ENCODE measurements at places on chromosomes 1 and 21.

DNA sequence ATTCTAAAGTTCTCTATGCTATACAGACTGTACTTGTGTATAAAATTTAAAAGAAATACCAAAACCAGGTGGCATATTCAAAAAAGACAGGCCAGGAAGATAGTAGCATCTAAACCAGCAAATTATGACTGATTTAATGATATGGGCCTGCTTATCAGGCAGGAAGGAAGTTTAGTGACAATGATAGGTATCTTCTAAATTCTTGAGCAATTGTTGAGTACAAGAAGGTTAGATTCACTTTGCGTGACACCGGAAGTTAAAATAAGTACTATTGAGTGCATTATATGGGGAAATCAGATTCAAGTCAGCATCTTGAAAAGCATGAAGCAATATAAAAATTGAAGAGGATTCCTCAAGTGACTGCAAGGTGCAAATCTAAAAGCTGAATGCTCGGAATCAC, 186.8 kb upstream of the RGS18 start:
- DNase-seq: no peak

- no peak for DNase-seq
Observed at GRCh38 chr1:2643414-2644077, 10.7 kb upstream of the MMEL1 start.

- DNase-seq: no peak
Observed at GRCh38 chr1:101748077-101748476, 248.6 kb downstream of the OLFM3 start.

- DNase-seq: no peak
Observed at GRCh38 chr21:26036916-26037315, 133.7 kb downstream of the APP start.

GRCh38 chr1:76862447-76862846, 4.8 kb upstream of the ST6GALNAC5 start:
- DNase-seq: peak; percentile 45

GRCh38 chr1:204574016-204574864, 58.0 kb downstream of the MDM4 start:
- no peak for DNase-seq

GRCh38 chr1:248748211-248748610, 7.3 kb downstream of the LYPD8 start:
- DNase-seq: no peak

- DNase-seq: no peak
Observed at GRCh38 chr21:42532466-42533181, 19.0 kb downstream of the SLC37A1 start.

DNA sequence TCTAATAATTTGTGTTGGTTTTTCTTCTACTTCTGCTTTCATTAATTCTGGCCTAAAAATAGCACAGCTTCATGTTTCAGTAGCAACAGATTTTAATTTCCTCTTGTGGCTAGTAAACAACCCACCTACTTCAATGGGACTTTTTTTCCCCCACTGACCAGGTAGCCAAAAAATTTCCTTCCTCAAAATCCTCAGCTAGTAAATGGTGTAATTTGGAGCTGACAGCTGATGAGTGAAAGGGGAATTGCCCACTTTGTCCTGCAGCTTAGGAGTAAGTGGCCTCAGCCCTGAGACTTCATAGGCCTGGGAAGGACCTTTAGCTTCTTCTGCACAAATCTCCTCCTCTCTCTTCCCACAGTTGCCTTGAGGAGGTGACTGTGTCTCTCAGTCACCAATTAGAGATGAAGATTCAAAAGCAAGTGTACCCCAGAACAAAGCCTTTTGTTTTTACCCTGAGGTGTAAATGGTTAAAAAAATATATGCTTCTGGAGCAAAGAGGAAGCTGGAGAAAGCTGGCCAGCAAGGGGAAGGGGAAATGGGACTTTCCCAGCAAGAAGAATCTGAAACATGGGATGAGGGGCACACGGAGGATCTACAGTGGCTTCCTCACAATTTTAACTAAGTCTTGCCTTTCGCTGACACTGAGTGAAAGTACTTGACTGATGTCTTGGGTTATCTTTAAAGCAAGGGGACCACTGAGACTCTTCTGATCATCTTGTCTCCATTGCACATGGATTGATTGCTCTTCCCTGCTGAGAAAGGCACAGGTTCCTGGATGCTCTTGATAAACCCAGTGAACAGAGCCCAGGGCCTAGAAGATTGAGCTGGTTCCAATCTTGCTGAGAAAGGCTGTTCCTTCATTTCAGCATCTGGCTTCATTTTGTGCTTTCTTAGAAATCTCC, 35.8 kb upstream of the VCAM1 start:
- DNase-seq: no peak

DNA sequence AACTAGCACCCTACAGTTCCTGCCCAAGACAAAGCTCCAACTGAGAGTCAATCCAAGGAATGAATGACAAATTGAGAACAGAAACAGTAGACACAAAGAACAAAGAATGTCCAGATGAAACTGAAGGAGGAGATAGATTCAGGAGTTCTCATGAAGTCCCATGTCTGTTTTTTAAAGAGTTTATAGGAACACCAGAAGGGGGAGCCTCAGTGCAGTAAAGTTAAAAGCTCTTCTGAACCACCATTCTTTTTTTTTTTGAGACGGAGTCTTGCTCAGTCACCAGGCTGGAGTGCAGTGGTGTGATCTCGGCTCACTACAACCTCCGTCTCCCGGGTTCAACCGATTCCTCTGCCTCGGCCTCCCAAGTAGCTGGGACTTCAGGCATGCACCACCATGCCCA, 323.6 kb downstream of the MRPL39 start:
- DNase-seq: peak; percentile 10

DNA sequence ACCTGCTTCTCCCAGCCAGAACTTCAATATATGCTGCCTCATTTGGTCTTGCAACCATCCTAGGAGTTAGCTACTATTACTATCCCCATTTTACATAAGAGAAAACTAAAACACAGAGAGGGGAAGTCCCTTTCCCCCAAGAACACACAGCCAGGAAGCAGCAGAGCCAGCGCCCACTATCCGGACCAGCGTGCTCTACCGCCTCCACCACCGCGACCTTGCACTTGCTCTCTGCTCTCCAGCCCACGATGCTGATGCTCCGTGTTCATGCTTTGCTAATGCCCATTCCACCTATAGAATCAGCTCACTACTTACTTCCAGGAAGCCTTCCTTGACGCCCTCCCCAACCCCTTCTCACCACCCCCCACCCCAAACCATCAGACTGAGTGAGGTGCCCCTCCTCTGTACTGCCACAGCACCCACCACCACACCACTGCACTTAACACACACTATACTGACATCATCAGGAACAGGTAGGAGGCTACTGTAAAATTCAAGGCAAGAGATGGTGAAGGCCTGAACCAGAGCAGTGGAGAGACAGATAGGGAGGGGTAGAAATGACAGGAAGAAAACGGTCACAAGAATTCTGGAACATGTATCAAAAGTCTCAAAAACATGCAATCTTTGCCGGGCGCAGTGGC, 9.4 kb downstream of the TMEM53 start:
- no peak for DNase-seq

DNA sequence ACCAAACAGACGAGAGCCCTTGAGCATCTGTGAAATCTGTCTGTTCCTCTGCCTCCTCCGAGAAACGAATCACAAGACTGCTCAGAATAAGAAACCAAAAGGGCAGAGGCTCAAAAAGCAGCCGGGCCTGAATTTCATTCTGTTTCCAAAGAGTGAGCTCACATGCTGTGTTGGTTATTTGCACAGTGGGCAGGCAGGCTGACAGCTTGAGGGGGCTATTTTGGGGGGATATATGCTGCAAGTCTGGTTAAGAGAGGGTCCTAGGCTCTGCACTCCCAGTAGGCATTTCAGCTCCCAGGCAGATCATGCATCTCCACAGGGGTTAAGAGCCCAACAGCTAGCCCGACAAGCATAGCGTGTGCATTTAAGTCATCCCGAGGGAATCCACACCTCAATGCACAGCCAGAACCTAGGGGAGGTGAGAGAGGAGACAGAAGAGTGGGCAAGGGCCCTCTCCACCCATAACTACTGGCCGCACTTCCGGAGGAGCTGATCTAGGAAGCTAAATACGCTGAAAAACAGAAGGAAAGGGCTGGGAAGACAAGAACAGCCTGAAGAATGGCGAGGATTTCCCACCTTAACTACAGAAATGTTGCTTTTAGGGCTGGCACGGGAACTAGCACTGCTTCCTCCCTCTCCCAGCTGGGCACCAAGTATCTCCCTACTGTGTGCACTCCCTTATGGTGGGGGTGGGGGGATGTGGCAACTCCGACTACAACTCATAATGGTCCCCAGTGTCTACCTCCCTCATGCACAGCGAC, 3.7 kb downstream of the PGBD5 start:
- no peak for DNase-seq

DNA sequence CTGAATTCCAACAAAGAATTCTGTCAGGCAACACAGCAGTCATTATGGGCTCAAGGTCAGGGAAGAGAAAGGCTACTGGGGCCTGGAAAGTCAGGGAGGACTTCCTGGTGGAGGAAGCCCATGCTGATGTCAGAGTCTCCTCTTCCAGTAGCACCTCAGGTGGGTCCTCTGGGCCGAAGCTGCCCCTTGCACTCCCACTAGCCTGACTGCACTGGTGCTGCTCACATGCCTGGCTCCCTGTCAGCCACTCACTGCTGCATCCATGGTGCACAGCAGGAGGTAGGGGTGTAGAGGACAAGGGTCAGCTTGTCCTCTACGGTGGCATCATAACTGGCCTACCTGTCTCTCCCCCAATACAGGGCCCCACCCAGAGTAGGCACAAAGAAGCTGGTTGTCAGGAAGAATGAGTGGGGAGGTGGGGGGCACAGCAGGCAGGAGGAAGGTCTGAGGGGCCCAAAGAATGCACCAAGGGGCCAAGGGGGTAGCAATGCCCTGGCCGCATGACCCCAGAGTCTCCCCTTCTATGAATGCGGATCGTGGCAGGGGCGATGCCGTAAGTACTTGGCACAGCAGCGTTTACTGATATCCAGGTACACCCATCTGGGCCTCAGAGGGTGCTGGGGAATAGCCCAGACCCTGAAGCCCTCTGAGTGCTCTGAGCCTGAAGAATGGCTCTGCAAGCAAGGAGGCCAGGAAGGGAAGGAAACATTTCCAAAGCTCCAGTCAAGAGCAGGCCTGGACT, 80.3 kb downstream of the GLIS1 start:
- DNase-seq: no peak

DNA sequence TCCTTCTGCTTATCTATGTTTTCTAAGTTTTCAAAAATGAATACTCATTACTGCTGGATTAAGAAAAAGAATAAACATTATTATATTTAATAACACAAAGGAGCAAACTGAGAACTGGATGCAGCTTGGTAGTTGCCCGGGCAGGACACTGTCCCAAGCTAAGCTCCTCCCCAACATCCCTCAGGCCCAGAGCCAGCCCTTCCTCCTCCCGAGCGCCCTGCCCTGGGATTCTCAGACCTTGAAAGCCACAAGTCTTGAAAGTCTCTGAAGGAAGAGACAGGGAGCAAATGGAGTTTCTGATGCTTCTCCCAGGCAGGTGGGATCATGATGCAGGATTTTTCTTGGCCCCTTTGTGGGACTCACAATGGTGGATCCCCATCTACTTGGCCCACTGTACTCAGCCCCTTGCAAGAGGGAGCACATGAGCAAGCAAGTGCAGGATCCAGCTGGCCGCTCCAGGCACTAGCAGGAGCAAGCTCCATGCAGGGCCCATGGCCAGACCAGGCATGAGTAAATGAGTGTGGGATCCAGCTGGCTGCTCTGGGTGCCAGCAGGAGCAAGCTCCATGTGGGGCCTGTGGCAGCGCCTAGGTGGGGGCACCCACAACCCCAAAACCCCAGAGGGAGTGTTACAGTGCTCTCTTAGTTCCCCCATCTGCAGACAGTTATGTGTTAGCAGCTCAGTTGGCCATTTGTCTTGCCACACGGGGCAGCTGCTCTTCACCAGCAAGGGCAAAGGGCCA, 32.1 kb upstream of the RAB4A start:
- no peak for DNase-seq

DNA sequence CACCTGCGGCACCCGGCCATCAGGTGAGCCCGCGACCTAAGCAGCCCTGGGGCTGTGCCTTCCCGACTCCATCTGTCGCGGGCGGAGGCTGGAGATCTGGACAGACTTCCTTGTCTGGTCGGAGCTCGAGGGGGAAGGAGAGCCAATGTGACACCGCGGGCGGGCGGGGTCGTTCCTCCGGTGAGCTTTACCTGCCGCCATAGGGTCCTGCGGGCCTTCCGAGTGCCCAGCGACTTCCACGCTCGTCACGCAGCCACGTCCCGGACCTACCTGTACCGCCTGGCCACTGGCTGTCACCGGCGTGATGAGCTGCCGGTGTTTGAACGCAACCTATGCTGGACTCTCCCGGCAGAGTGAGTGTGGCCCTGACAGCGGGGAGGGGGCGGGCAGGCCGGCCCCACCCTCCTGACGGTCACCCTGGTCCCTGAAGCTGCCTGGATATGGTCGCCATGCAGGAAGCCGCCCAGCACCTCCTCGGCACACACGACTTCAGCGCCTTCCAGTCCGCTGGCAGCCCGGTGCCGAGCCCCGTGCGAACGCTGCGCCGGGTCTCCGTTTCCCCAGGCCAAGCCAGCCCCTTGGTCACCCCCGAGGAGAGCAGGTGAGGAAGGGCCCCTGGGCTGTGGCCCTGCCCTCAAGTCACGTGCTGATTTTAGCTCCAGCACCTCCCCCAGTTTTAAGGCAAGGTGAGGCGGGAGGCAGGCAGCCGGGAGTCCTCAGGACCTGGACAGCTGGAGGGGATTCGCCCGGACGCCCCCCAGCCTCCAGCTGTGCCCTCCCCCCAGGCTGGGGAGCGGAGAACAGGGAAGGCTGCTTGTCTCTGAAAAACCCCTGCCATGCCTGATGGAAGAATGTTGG, 1.1 kb downstream of the PUSL1 start:
- DNase-seq: no peak

GRCh38 chr1:94646786-94647555, 105.4 kb upstream of the F3 start:
- no peak for DNase-seq

- DNase-seq: no peak
Observed at GRCh38 chr1:210489491-210489890, 160.8 kb downstream of the HHAT start.

Data from AG09309 (cell line).